ENCODE measurements at places on chromosomes 1 and 21.

DNA sequence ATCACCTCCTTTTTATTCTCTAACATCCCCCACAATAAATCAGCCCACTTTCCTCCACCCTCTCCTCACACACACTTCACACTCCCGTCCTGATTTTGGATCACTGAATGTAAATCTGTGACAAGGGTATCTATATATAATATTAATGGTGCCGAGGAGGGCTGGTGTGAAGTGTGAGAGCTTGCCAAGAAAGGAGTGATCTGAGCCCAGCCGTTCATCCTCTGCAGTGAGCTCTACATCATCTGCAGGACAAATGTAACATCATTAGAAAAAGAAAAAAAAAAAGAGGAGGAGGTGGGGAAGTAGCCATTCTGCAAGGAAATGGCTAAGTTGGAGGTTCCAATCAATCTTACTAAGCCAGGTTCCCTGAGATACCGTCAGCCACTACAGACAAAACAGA lies 291.7 kb upstream of the RRP15 start:
- DNase-seq, result no peak

GRCh38 chr1:52341655-52342260 lies 24.2 kb downstream of the CC2D1B start:
- no peak for DNase-seq

DNA sequence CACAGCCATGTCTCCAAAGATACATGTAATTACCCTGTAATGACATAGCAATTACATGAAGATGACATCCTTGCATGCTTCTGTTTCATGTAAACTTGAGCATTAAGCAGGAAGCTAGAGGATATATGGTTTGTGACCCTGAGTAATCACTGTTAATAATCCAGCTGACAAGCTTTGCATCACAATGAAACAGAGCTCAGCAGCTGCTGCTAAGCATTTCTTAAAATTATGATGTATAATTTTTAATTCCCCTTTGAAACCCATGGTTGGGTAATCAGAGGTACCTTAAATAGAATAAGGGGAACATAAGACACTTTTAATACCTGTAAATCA lies 293.5 kb downstream of the NTNG1 start:
- DNase-seq, result peak; percentile 32

DNA sequence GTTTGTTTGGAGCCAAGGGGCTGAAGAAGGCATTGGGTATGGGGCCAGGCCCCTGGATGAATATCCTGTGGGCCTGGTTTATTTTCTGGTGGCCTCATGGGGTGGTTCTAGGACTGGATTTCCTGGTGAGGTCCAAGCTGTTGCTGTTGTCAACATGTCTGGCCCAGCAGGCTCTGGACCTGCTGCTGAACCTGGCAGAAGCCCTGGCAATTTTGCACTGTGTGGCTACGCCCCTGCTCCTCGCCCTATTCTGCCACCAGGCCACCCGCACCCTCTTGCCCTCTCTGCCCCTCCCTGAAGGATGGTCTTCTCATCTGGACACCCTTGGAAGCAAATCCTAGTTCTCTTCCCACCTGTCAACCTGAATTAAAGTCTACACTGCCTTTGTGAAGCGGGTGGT lies 1.4 kb downstream of the ACKR1 start:
- DNase-seq, result no peak

DNA sequence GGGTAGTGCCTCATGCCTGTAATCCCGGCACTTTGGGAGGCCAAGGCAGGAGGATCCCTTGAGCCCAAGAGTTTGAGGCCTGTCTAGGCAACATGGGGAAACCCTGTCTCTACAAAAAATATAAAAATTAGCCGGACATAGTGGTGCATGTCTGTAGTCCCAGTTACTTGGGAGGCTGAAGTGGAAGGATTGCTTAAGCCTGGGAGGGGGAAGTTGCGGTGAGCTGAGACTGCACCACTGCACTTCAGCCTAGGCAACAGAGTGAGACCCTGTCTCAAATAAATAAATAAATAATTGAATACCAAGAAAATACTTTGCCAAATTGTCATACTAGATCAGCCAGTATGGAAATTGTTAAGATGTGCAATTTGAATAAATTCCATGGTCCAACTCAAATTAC lies 5.9 kb upstream of the RBBP5 start:
- no peak for DNase-seq

DNA sequence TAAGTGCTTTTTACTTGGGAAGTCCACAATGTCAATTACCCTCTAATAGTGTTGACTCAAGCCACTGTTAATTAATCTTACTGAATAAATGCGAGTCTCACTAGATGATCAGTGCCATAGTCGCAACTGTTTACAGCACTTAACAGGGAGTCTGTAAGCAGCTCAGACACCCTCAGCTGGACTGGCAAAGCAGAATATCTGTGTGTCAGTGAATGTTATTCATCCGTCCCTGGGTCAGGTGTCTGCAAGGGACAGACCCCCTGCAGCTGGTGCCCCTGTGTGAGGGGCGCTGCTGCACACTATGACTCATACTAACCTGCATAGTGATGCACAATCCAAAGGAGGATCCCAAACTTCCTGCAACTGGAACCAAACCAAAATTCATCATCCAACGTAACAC lies 306.5 kb downstream of the HHIPL2 start:
- DNase-seq, result no peak

DNA sequence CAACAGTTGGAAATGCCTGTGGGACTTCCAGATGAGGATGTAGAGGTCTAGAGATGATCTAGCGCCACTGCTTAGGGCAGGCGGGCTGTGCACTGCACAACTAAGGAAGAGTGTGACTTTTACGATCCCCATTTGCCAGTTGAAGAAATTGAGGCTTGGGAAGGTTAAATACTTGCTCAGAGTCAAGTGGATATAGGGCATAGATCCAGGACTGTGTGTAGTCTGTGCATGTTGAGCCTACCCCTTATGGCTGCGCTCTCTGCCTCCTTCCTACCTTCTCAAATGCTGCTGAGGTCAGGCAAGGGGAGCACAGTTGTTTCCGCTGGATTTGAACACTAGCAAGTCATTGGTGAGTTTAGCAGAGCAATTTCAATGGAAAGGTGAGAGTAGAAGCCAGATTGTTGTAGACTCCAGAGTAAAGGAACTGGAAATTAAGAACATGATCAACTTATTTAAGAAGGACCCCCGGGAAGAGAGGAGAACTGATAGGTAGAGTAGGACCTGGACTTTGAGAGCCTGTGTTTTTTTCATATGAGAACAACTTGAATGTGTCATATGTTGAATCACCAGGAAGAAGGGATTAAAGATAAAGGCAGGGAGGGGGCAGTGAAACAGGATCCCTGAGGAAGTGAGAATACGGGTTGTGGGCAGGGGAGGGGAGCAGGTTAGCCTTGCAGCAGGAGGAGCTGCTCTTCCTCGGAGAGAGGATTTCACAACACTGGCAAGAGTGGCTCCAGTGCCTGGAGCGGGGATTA lies 2.7 kb downstream of the CAPN2 start:
- peak; percentile 88 for DNase-seq

DNA sequence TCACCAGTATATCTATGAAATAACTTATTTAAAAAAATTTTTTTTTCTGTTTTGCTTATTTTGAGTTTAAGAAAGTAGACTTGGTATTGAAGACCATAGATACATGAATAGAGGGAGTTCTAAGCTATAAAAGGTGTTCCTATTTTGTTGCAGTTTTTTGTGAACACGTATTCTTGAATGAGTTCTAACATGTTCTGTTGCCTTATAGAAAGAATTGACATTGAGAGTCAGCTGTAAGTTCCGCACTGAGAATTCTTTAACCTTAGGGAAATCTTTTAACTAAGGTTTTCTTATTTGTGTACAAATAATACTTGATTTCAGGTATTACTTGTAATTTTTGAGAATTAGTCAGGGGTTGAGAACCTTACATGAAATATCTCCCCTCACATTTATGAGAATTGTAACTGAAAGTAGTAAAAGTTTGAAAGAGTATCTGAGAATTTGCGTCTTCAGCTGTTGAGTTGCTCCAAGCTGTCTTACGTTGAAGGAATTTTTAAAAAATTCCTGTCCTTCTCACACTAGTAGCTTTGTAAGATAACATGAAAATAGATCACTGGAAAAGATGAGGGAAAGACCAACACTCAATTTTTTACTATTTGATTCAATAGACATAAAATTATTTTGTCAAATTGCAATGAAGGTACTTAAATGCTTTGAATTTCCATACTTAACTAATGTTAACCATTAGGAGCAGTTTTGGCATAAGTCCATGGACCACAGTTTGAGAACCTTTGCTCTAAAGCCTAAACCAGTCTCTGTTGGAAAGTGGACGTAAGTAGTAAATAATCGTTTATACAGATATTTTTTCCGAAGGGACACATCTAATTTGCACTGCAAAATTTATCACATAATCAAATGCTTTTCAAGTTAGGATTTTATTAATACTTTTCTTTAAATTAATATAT lies 3.8 kb downstream of the DR1 start:
- DNase-seq, result no peak

GRCh38 chr1:148010527-148010926 lies 82.3 kb downstream of the GPR89B start:
- DNase-seq, result no peak

DNA sequence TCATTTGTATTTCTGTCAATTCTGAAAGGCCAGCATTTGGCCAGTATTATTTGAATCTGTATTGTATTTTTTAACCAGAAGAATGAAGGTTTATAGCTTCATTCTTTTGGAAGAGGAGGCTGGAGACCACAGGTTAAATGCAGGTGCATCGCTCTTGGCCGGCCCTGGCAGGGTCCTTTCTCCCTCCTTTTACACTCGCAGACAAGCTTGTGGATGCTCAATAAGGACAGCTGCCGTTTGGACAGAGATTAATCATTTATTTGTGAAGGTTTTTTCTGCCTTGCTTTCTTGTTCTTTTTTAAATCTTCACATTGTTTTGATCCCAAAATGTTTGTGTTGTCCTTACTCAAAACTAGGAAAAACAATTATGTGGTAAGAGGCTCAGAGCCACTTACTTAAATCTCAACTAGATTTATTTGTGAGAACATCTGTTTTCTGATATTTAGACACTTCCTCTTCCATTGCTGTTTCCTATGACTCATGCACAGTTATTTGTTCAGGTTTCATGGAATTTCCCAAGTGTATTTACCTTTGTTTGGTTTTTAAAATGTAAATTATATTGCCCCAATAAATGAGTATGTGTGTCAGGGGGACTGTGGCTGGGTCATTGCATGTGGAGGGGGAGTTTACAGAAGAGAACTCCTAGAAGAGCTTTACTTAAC lies 46.7 kb upstream of the LAMC2 start:
- DNase-seq, result peak; percentile 42

DNA sequence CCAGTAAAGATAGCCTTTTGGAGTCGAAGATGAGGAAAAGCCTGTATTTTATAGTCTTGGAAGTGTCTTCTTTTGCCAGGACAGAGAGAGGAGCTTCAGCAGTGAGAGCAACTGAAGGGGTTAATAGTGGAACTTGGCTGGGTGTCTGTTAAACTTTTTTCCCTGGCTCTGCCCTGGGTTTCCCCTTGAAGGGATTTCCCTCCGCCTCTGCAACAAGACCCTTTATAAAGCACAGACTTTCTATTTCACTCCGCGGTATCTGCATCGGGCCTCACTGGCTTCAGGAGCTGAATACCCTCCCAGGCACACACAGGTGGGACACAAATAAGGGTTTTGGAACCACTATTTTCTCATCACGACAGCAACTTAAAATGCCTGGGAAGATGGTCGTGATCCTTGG lies at the start of gene VCAM1:
VCAM1 (plus strand) TSS at position 253 of the 400 bp plus-strand sequence; CDS start at position 372, 119 bp downstream.
- DNase-seq, result peak; percentile 9

- DNase-seq, result no peak
These were observed 286.9 kb downstream of the KIF26B start for GRCh38 chr1:245441689-245442088.

DNA sequence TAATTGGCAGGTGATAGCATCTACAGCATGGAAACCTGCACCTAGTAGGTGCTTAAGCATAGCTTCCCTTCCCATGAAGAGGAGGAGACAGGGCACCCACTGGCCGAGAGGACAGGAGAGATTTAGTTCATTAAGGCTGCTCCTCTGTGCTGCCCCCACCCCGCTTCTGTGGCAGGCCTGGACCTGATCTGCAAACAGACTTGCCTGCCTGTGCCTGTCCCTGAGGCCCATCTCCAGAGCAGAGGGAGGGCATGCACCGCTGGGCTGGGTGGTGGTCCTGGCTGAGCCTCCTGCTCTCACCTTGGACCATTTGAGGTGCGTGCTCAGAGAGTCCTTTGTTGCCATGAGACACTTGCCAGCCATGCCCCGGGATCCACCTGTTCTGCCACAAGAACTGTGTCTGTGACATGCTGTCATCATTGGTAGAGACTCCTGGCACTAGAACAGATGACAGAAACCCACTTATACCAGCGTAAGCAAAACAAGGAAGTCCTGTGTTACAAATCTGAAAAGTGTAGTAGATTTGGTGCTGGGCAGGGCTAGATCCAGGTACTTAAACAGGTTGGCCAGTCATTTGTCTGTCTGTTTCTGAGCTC lies 55.6 kb downstream of the PTPRF start:
- DNase-seq, result no peak
